ENCODE measurements at places on chromosomes 13 and 19.

GRCh38 chr13:83780227-83780626 lies 102.0 kb downstream of the SLITRK1 start:
- DNase-seq: no peak

- peak; percentile 28 for DNase-seq
Measured at GRCh38 chr13:48891586-48891985, 84.1 kb upstream of the FNDC3A start.

- peak; percentile 64 for DNase-seq
Measured at GRCh38 chr13:33033051-33033812, 17.0 kb downstream of the KL start.

- DNase-seq: no peak
Measured at GRCh38 chr13:20390526-20391175, 135.0 kb downstream of the CRYL1 start.

- DNase-seq: no peak
Measured at GRCh38 chr19:18539372-18539771, 4.0 kb downstream of the FKBP8 start.

GRCh38 chr19:1725100-1726064 lies 27.9 kb upstream of the ONECUT3 start:
- peak; percentile 29 for DNase-seq

DNA sequence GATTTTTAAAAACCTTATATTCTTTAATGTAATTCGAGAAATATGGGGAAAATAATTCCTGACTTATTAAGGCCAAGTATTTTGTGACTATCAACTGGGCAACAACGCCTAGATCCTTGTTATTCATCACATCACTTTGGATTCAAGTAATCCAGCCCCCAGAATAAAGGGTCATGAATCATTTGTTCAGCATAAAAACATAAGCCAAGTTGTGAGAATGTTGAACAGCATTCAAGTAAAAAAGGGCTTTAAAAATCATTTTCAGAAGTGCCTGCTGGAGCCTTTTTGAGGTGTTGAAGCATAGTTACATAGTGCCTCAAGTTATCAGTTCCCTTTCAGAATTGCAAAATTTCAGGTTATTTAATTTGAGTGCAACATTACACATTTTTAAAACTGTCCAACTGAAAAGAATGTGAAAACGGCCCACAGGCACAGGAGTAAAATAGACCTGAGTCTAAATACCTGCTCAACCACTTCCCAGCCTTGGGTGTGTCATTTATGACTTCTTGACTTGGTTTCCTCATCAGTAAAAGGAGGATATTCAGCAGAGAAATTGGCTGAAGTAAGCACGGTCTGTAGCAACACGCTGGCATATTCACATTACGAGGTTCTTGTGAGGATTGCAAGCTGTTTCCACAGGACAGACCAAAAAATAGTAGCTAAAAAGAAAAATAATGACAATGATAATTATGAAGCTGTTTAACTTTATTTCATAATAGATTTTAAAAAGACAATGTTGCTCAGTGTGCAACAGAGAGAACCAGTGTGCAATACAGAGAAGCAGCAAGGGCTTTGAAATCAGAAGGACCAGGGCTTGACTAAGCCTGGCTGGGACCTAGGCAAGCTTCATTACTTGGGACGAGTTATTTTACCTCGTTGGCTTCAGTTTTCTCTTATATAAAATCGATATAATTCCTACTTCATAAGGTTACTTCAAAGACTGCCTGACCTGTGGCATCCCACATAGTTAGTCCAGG lies 56.6 kb downstream of the MBNL2 start:
- DNase-seq: no peak

GRCh38 chr13:39530916-39531315 lies 72.1 kb downstream of the LHFPL6 start:
- no peak for DNase-seq

DNA sequence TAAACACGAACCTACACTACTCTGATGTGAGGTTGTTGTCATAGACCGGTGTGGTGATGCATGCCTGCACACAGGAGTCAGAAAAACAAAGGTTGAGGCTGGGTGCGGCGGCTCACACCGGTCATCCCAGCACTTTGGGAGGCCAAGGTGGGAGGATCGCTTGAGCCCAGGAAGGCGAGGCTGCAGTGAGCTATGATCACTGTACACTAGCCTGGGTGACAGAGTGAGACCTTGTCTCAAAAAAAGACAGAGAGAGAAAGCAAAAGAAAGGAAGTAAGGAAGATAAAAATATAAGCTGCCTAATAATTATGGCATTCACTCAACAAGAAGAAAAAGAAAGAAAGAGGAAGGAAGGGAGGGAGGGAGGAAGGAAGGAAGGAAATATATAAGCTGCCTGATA lies 9.3 kb downstream of the GP6 start:
- DNase-seq: no peak

DNA sequence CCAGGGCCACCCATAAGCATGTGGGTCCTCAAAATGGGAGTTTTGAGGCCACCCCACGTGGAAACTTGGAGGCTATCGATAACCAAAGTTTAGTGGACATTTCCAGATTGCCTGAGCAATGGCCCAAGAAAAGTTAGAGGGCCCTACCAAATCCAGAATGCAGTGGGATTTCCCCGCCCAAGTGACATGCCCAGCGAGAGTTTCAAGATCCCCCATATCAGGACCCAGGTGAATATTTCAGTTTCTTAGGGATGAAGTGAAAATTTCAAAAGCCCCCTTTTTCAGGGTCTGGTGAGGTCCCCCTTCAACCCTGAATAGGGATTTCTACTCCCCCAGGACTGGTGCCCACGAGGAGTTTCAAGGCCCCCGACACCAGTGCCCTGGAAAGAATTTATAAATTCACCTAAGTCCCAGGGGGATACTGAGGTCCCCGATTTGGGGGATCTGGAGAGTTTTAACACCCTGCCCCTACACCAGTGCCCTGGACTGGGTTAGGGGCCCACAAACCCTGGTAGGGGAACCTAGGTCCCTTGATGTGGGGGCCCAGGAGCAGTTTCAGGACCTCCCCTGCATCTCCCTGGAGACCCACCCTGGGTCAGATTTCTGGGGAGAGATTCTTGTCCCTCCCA lies 695 bp downstream of the BST2 start:
- DNase-seq: no peak

DNA sequence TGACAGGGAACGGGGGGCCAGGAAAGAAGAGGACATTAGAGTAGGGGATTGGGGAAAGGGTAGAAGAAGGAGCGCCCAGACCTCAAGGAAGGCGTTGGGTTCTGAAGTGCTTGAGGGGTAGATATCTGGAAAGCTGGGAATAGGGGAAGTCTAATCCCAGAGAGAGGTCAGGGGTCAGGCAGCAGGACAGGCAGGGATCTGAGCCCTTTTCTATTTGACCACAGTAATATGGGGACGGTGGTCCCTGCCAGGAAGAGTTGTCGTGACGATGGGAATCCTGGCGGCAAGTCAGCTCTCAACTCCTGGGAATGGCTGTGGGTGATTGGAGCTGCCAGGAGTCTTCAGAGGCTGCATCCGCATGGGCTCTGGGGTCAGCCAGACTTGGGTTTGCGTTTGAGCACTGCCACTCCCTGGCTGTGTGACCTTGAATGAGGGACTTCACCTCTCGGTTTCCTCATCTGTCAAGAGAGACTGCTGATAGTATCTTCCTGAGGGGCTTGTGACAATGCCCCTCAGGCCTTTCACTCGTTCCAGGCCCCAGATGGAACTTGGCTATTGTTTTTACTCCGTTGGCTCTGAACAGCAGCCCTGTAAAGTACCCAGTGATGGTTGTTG lies 1.3 kb downstream of the AP2A1 start:
- no peak for DNase-seq

- DNase-seq: no peak
Measured at GRCh38 chr13:100887729-100888151, 213.1 kb upstream of the TMTC4 start.

All from suppressor macrophage treated with lipopolysaccharide for 4 hours (primary cell).